Naive thymus-derived CD4-positive, alpha-beta T cell (primary cell): ENCODE measurements at places on chromosomes 3 and 15. TPM values are rescaled to one million over a fixed set of nuclear protein-coding genes. Genes with fewer than 3 reads are reported as not detected.

DNA sequence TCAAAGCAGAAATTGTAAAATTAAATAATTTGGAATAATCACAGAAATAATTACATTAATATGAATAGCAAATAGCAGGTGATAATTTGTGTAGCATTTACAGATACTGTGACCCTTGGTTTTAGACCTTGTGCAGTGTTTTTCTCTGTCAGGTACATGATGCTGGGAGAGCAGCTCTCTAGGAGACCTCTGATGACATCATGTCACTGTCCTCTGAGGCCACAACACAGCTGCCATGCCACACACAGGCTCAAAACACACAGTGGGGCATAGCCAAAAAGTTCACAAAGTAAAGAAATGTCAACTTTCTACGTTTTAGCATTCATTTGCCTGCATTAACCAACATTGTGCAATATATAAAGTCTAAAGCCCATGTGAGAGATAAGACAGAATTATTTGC lies 71.8 kb upstream of the ZBTB20 start:
- no peak for DNase-seq

DNA sequence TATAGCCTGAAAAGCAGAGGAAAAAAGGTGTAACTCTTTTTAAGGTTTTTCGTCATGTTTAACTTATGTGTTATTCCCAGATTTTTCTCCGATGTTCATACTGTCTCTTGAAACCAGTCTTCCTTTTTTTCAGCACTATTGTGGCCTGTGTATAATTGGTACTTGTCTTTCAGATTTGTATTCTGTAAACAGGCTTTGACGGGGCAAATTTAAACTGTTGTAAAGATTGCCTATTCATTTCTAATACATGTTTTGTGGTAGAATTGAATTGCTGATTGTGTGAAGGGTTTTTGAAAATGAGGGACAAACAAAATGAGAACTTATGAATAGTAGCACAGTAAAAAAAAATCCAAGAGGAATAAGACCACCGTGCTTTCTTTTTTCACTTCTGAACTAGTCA lies 33.6 kb downstream of the AKAP13 start:
- no peak for DNase-seq

DNA sequence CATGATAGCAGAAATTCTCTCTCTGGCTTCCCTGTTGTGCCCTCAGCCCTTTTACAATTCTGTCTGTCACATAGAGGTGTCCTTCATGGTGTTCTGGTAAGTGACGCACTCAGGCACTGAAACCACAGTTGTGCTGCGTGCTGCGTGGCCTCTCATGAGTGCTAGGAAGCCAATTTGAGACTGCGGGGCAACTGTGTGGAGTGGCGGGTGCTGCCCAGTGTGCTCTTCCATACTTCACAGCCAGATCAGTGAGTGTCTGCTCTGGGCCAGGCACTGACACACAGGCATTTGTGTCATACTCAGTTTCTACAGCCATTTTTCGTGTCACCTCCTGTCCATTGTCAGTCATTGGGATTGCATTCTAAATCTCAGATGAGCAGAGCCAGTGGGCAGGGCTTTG lies 133.1 kb upstream of the PLXNA1 start:
- DNase-seq: no peak

Gene FAM219B
- 111 TPM for total RNA-seq

Gene MYL3
- not detected for total RNA-seq

DNA sequence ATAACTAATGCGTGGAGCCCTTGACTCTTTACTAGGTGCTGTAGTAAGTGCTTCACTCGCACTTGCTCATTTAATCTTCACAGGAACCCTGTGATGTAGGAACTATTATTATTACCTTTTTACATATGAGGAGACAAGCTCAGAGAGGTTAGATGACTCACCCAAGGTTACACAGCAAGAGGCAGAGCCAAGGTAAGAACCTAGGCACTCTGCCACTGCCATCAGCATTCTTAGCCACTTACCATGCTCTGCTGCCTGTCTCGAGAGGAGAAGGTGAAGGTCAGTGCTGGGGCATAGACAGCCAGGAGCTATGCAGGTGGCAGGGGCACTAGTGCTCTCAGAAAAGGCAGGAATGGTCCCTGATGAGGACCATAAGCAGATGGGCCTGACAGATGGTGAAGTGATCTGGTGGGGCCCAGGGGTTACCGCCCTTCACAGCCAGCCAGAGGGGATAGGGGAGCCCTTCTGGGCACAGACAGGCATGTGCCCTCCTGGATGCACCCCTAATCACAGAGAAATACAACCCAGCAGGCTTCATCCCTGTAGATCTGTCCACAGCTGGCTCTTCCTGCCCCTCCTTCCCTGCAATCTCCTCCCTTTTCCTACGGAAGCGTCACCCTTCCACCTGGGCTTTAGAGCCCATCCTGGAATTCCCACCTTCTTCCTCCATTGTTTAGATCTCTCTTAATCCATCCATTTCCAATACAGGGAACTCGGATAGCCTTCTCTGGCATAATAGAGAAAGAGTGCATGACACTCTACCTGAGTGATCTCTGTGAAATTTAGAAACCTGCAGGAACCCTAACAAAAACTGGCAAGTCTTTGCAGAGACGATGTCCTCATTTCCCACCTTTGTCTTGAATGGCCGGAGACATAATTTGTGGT lies 26.9 kb downstream of the ABTB1 start:
- DNase-seq: no peak

- no peak for DNase-seq
These were observed 15.7 kb downstream of the C3orf33 start for GRCh38 chr3:155790272-155790925.
